ENCODE measurements at places on chromosomes 5 and 9. TPM values are rescaled to one million over a fixed set of nuclear protein-coding genes. Genes with fewer than 3 reads are reported as not detected.

GRCh38 chr9:114954956-114955582 is 24.7 kb upstream of the TNFSF8 start:
- DNase-seq: no peak

The ABO gene
- total RNA-seq: not detected

- DNase-seq: no peak
Observed at GRCh38 chr9:94868464-94868863, 142.0 kb downstream of the AOPEP start.

DNA sequence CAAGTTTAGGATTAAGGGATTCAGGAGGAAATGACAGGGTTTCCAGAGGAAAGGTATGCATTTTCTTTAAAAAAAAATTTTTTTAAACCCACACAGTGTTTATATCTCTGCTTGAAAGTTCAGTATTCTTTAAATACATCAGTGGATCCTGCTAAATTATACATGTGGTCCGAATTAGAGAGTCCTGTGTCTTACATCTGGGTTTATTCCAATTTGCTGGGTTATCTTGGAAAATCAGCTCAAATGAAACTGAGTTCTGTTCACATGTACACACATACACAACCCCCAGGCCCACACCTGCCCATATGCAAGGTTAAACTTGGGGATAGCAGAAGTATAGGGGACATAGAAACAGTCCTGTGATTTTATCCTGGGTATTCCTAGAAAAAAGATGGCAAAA is 493.7 kb downstream of the ZNF608 start:
- DNase-seq: no peak

The FUT7 gene
- 1.6 TPM for total RNA-seq

DNA sequence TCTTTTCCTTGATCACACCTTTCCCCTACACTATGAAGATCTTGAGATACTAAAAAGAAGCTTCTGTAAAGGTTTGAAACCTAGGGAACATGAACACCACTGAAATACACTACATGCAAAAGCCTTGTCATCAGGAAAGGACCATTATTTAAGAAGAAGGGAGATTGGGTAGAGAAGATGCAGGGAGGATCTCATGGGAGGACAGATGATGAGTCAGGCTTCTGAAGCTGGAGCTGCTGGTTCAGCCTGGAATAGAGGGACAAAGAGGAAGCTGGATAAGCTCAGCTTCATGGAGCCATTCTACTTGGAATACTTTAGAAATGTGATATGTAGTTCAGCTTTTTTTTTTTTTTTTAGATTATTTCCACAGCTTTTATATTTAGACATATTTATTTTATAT is 169.8 kb downstream of the MAN2A1 start:
- DNase-seq: no peak

GRCh38 chr5:180599981-180600553 is 8.8 kb upstream of the SCGB3A1 start:
- no peak for DNase-seq

DNA sequence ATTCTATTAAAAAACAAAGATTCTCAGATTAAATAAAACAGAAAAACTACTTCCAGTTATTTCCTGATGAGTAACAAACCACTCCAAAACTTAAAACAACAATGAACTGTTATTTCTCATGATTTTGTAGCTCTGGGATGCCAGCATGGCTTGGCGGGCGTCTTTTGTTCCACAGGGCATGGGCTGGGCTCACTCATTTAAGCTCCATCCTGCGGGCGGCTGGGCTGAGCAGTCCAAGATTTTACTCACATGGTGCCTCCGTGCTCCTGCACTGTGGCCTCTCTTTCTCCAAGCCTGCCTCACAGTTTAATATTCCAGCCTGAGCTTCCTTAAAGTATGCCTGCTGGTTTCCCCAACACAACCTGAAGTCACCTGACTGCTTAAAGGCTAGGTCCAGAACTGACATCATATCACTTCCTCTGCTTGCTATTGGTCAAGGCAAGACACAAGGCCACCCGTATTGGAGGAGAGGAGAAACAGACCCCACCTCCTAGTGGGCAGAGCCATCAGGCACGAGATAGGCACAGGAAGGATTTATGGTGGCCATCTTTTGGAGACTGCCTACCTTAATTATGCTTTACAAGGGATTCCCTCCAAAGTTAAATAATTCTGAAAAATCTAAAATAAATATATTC is 41.6 kb upstream of the ZBTB43 start:
- no peak for DNase-seq

The JAK2 gene
- 16.4 TPM for total RNA-seq

GRCh38 chr5:73114044-73114688 is 6.2 kb upstream of the TMEM171 start:
- DNase-seq: no peak

The PCDHB13 gene
- not detected for total RNA-seq
